Stimulated activated CD4-positive, alpha-beta T cell treated with anti-CD3 and anti-CD28 coated beads, Interleukin-12 subunit alpha, Interleukin-12 subunit beta, amount 100 ng/mL, for 24 hours (primary cell): ENCODE measurements at places on chromosomes 3 and 15.

GRCh38 chr3:58307639-58308215 is 1.4 kb downstream of the HTD2 start:
- peak; percentile 15 for DNase-seq

- DNase-seq = no peak
These were observed 14.1 kb downstream of the ATP2C1 start for GRCh38 chr3:130907966-130908365.

GRCh38 chr3:45985532-45986302 is 9.9 kb downstream of the FYCO1 start:
- DNase-seq = no peak

DNA sequence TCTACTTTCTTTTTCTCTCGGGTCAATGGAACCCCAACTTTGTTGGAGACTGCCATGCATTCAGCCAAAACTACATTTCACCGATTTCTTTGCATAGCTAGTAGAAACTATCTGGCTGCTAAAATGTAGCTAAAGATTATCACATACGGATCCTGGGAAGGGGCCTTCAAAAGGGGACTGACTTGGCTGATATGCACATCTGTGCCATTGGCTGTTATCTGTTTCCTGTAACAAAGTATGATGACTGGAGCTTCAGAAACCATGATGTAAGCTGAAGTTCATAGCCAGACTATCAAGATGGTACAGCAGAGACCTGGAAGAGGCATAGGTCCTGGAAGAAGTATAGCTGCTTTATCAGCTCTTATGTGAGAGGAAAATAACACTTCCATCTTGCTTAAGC is 179.1 kb downstream of the NSUN3 start:
- DNase-seq = no peak

DNA sequence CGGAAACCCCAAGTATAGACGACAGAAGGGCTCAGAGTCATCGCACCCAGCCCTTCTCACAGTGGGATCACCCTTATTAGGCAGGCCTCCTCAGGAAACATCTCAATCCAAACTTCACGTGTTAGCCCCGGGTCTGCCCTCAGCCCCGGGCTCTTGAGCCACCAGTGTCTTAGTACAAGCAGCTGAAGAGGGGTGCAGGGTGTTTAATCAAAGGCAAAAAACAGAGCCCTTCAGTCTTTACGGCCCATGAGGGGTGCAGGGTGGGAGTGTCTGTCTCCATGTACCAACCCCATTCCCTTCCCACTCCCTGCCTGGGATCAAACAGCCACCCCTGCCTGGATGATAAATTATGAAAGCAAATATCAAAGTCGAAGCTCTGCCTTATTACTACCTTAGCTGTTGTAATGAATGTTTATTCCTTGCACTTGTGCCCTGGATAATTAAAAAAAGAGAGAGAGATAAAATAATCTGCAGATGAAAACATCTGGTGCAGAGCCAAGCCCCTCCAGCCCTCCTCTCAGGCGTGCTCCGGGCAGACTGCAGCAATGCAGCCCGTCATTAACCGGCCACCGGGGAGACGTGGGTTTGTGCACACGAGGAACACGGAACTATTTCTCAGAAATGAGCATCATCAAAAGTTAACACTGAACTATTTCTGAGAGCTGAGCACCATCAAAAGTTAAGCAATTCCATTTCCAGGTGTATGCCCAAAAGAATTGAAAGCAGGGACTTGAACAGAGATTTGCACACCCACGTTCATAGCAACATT is 64.5 kb downstream of the ADAMTS17 start:
- DNase-seq = no peak

DNA sequence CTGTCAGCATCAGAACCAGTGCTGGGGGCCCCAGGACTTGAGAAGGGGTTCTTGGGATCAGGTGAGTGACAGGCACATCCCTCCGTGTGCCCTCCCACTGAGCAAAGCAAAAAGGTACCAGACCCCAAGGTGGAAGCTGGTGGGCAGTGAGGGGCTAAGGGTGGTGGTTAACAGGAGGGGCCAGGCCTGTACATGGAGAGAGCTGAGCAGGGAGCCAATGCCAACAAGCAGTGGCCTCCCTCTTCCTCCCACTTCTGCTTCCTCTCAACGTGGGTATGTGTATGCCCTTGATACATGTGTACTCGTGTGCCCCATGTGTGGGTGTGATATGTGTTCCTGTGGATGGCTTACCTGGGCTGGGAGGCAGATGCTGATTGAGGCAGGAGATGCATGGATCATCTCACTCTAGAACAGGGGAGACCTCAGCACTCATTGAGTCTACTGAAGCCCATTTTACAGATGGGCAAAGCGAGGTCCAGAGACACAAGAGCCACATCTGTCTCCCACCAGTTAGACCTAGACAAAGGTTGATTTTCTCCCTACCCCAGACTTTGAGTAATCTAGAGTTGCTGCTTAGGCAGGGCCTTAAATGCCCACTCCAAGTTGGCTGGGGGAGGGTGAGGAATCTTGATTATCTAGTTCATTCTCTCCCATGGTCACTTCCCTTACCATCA is 945 bp downstream of the VIPR1 start:
- no peak for DNase-seq

DNA sequence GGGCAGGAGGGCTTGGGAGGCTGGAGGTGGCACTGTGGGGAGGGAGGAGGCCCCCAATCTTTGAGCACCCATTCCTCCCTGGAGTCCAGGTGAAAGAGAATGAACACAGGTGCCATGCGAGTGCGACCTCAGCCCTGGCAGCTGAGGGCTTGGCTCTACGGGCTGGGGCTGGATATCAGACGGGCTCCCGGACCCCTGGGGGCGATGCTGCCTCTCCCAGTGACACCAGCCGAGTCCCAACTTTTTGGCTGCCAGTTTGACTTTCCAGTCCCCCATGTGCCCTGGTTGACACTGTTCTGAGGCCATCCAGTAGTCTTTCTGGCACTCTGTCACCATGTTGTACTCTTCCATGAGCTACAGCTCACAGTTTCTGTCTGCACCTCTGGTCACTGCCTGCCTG is 1.2 kb downstream of the VILL start:
- DNase-seq = no peak

- no peak for DNase-seq
These were observed 2.6 kb downstream of the ZNF710 start for GRCh38 chr15:90003736-90004135.

DNA sequence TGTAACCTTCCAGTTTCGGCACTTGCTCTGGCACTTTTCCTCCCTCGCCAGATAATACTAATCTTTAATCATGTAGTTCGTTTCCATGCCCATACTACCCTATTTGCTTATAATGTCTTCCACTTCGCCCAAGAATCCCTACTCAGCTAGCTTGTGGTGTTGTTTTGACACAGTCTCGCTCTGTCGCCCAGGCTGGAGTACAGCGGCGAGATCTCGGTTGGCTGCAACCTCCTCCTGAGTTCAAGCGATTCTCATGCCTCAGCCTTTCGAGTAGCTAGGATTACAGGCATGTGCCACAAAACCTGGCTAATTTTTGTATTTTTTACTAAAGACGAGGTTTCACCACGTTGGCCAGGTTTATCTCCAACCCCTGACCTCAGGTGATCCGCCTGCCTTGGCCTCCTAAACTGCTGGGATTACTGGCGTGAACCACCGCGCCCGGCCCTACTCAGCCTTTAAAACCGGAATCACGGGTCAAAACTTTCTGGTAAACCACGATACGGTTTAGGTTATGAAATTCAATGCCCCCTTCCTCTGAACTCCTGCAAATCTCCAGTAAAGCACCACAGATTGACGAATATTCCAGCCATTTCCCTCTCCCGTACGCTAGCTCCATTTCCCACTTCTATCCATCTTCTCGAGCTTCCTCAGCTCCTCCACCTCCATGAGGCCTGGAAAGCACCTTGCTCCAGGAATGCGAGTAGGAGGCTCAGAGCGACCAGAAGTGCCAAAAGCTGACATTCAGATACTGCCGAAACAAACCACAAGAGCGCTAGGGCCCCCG is 878 bp upstream of the RAD51 start:
- DNase-seq = no peak

- DNase-seq = no peak
These were observed 587.9 kb downstream of the GBE1 start for GRCh38 chr3:81173514-81173913.

- DNase-seq = no peak
These were observed 24.9 kb upstream of the PLXNA1 start for GRCh38 chr3:126957776-126958637.

DNA sequence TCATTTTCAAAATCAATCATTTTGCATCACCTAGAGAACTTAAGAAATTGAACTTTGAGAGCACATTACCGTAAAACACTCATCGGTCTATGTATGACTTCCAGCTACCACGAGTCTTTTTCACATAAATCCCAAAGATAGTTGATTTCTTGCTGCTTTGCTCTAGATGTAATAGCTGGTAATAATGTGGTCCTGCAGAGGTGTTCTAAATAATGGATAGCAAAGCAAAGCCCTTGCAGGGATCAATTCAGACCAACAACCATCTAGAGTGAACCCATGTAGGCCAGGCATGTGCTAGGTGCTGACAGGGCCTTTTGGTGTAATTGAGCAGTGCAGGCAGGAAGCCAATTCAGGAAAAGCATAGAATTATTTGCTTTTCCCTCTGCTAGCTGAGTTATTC is 26.1 kb upstream of the C3orf80 start:
- no peak for DNase-seq

DNA sequence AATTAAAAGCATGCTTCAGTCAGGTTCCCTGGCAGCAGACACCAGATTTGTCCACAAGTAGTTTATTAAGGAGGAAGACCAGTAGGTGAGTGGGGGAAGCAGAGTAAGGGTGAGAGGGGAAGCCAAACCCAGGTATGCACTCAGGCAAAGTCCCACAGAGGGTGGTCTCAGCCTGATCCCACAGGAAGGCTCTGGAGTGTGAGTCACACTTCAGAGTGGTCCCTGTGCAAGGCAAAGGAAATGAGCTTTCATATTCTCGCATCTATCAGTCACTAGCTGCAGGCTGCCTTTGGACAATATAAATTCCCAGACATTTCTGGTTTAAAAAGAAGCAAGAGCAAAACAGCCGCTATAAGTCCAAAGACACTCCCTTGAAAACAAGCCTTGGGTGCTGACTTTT is 78.5 kb downstream of the TRANK1 start:
- DNase-seq = no peak
